Astrocyte of the cerebellum (primary cell): ENCODE measurements at places on chromosomes 6 and 20.

GRCh38 chr6:26304797-26305640 is 60.0 kb upstream of the BTN3A2 start:
- no peak for DNase-seq

DNA sequence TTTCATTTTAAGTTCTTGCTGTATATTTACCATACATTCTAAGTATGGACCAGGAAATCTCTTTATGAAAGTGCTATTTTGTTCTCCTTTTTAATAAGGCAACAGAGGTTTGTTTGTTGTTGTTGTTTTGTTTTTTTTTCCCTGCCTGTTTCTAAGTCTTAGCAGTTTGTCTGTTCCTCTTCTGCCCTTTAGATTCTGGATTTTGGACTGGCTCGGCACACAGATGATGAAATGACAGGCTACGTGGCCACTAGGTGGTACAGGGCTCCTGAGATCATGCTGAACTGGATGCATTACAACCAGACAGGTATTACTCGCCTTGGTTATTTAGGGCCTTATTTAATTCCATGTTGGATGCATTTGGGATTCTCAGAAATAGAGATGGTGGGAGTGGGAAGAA is 48.0 kb downstream of the MAPK14 start:
- no peak for DNase-seq

DNA sequence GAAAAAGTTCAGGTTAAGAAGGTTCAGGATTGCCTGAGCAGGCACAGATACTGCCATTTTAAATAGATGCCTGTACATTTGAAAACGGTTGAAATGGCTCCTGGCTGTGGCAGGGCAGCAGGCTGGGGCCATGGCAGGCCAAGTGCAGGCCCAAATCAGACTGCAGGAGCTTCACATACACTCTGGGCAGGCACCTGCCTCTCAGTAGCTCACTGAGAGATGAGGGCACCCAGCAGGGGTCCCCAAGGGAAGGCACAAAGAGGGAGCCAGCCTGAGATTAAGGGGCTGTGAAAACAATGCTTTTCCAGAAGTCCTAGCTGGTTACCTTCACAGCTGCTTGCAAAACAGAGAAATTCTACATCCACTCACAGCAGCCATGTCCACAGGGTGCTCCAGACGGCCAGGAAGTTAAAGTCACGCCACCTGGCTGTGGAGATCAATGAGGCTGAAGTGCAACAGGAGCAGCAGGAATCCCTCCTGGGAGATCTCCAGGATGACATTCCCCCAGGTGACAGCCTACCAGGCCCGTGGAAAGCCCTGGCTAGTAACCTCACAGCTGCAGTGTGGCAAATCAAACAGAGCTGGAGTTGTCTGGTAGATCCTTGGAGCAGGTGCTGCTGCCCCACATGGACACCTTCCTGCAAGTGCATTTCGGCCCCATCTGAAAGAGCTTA is 6.2 kb upstream of the RAET1E start:
- DNase-seq, result no peak

DNA sequence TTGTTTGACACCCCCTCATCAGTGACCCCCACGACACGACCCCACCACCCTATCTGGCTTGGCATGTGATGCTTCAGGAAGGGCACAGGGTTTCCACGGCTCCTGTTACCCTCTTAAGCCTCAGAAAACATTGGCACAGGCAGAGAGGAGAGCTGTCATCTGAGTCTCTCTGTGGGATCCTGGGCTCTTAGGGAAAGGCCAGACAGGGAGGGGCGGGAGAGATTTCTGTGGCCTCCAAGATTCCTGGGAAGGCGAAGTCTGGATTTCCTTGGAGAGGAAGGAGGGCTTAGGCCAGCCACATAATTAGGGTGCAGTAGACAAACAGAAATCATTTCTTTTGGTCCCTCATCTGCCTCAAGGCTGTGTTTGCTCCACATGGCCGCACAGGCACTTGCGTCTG is 191.6 kb upstream of the SNX9 start:
- no peak for DNase-seq

DNA sequence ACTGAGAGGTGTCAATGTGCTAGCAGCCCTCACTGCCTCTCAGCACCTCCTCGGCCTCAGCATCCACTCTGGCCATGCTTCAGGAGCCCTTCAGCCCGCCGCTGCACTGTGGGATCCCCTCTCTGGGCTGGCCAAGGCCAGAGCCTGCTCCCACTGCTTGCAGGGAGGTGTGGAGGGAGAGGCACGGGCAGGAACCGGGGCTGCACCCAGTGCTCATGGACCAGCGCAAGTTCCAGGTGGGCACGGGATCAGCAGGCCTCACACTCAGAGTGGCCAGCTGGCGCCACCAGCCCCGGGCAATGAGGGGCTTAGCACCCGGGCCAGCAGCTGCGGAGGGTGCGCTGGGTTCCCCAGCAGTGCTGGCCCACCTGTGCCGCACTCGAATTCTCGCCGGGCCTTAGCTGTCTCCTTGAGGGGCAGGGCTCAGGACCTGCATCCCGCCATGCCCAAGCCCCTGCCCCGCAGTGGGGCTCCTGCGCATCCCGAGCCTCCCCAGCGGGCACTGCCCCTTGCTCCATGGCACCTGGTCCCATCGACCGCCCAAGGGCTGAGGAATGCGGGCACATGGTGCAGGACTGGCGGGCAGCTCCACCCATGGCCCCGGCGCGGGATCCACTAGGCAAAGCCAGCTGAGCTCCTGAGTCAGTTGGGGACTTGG is 80.4 kb upstream of the MANEA start:
- DNase-seq, result no peak

DNA sequence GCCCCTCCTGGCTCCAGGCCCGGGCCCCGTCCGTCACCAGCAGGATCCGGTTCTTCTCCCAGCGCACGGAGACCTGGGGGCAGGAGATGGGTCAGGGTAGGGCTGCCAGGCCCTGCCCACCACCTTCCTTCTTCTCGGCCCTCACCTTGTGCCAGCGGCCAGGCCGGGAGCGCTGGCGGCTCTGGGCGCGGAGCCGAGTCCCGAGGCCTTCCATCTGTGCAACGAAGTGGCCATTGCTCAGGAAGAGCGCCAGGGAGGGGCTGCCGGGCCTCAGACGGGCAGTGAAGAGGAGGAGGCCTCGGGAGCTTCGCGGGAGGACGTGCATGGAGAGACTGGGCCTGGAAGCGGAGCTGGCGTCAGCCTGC is 7.9 kb downstream of the ADRM1 start:
- DNase-seq, result no peak

- no peak for DNase-seq
Observed at GRCh38 chr20:24017458-24017755, 28.8 kb upstream of the GGTLC1 start.

DNA sequence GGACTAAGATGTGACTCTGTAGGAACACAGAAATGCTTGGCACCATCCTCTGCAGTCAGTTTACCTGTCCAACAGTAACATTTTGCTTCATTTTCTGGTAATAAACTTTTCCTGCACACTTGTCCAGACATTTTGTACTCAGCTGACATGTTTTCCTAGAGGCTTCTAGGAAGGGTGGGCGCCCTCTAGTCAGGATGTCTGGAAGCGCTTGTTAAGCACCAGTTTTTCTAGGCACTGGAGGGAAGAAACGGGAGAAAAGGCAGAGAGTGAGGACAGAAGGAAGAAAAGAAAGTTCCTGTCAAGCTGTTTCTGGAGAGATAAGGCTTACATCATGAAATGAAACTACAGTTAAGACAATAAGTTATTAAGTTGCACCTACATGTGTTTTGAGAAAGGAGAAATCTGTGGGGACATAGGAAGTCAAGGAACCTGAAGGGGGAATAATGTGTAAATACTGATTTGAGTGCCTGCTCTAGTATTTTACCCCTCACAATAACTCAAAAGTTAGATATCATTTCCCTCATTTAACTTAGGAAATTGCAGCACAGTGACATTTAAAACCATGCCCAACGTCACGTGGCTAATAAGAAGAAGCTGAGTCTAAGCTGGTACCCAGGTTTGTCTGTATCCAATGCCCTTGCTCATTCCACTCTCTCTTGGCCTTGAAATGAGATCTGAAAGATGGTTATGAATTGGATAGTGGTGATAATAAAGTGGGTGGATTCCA is 42.7 kb upstream of the TNFRSF21 start:
- DNase-seq, result no peak

GRCh38 chr20:24165301-24166122 is 176.9 kb upstream of the GGTLC1 start:
- DNase-seq, result no peak

GRCh38 chr20:34175879-34176278 is 63.8 kb upstream of the EIF2S2 start:
- no peak for DNase-seq
